Skin of body (tissue), 3 donors: ENCODE measurements at places on chromosomes 2 and 18. TPM values are rescaled to one million over a fixed set of nuclear protein-coding genes. Genes with fewer than 3 reads are reported as not detected.
A peak's percentile ranks its signal among the peaks of the same experiment; 100 is the strongest.

DYNAP gene
- total RNA-seq = 0.10 TPM

NEUROD1 gene
- not detected for total RNA-seq

NCKAP5 gene
- total RNA-seq = 33.3 TPM

GRCh38 chr2:121288454-121289231 lies 3.6 kb upstream of the TFCP2L1 start:
- no peak for DNase-seq

DNA sequence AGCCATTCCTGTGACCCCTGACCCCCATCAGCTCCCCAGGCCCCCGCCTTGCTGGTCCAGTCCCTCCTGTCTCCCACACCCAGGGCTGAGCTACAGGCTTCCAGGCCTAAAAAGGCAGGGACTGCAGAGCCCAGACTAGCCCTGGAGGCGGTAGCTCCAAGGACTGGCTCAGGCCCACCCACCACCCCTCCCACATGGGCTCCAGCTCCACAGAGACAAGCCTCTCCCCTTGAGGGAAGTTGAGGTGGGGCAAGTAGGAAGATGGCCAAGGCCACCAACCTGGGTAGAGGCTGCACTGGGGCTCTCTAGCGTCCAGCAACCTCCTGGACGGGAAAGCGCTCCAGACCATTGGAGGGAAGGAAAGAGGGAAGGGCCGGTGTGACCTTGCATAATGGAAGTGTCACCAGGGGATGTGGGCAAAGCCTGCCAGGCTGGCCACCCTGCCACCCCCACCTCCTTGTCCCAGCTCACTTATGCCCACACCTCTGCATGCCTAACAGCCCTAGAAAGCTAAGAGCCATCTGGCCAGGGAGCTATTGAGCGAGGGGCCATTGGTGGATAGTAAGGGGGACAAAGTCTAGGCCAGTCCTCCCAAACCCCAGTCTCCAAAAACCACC lies 63.1 kb downstream of the TNS1 start:
- no peak for DNase-seq

DNA sequence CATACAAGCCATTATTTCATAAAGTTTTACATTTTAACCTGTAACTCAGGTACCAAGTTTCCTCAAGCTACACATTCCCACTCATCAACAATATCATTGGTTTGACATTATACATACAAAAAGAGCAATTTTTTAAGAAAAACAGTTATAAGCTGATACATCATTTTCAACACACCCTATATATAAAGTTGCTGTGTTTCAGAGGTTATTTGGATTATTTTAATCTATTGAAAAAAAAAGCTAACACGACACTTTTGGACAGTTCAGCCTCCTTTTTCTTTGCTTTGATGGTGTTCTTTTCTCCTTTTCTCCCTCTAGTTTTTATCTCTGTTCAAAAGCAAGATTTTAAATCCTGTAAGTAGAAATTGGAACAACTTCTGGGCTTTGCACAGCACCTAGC lies 175.9 kb upstream of the CREB1 start:
- no peak for DNase-seq

DNA sequence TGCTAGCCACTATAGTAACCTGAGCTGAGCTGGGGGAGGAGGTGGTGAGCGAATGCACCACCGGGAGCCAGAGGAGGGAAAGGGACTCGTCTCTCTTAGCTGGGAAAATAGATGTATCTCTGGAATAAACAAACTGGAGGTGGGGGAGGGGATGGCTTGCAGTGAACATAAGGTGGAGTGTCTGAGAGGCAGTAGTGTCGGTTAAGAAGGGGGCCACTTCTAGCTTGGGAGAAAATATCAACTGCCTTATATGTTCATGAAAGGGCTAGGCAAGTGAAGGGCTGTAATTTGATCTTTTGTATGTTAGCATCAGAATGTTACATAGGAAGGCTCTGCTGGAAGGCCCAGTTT lies 2.2 kb downstream of the SETBP1 start:
- DNase-seq = no peak

GRCh38 chr2:133676392-133677130 lies 108.3 kb upstream of the NCKAP5 start:
- DNase-seq = peak; percentile 80

DNA sequence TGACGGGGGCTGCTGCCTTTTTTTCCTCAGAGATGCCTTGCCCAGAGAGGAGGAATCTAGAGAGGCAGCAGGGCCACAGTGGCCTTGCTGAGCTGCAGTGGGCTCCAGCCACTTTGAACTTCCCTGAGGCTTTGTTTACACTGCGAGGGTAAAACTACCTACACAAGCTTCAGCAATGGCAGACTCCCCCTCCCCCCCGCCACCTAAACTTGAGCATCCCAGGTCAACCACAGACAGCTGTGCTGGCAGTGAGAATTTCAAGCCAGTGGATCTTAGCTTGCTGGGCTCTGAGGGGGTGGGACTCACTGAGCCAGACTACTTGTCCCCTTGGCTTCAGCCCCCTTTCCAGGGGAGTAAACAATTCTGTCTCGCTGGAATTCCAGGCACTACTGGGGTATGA lies 11.8 kb downstream of the SYT4 start:
- DNase-seq = no peak

GRCh38 chr2:32783469-32783868 lies 155.6 kb downstream of the TTC27 start:
- DNase-seq = no peak

GRCh38 chr2:206764673-206765241 lies 371 bp downstream of the MDH1B start:
- DNase-seq = no peak

- DNase-seq = no peak
Measured at GRCh38 chr2:178723786-178724346, 83.4 kb downstream of the TTN start.

DNA sequence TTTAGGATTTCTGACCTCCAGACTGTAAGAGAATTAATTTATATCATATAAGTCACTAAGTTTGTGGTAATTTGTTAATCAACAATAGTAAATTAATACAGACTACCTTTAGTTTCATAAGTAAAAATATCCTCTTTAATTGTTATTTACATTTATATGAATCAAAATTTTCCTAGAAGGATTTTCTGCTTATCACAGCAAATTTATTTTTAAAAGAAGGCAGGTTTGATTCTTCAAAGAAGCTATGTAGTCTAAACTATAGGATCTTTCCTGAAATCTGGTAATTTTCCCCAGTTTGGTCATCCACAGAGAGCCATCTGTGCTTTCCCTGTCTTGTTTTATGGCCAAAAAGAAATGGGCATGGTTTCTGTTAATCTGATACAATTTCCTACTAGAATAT lies 13.1 kb upstream of the VRK2 start:
- DNase-seq = no peak
